ENCODE measurements at places on chromosomes 11 and 22. TPM values are rescaled to one million over a fixed set of nuclear protein-coding genes. Genes with fewer than 3 reads are reported as not detected.

DNA sequence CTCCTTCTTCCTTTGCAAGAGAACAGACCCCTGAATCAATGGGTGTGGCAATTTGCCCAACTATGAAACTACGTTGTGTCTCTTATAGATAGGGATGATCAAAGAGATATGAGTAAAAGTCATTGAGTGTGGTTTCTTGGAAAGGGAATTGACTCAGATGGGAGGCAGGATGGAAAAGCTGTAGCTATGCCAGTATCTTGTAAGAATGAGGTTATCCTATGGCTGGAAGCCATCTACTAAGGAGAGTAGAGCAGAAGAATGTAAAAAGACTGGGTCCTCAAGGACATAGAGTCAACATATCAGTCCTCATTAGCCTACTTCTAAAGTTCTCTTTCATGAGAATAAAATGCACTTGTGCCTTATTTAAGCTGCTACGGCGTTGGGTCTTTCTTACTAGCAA is 78.9 kb upstream of the POU2AF2 start:
- DNase-seq, result no peak

DNA sequence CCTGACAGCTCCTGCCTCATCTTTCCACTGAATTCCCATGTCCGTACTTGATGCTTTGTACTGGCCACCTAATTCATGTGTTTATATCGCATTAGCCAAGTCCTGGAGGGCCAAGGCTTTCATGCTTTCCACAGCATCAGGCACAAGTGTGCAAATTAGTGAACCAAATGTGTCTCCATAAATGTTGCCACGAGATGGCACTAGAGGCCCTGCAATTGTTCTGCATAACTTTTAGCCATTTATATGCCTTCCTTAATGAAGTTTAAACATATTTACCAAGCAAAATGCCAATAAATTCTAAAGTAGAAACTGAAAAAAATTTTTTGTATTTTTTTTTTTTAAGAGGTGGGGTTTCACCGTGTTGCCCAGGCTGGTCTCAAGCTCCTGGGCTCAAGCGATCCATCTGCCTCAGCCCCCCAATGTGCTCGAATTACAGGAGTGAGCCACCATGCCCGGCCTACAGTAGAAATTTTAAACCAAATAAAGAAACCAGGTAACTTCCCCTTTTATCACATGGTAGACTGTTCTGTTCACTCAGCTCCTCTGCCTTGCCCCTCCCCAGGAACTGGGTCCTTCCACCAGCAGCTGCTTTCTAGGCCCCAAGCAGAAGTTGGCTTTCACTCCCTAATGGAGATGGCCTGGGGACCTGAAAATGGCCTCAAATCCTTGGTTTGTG is 20.8 kb upstream of the IL18BP start:
- DNase-seq, result no peak

The ZNF215 gene
- 2.5 TPM for total RNA-seq

The LMO1 gene
- not detected for total RNA-seq

GRCh38 chr11:116750070-116750718 is 22.6 kb downstream of the BUD13 start:
- DNase-seq, result no peak

DNA sequence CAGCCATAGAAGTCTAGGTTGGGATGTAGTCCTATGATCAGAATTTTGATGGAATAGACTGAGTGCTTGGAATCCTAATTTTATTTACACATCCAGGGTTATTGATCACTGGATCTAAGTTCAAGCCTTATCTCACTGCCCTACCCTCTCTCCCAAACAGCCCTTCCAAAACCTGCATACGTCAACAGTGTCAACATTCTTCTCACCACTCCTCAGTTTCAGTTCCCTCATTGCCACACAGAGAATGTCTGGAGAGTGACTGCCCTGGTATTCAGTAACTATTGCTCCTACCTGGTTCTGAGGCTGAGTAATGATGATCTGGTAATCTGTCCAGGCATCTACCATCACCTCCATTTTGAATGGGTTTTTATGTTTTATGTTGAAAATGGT is 60.0 kb downstream of the GLYATL1 start:
- no peak for DNase-seq

GRCh38 chr11:61532134-61533038 is 23.8 kb downstream of the LRRC10B start:
- DNase-seq, result no peak

DNA sequence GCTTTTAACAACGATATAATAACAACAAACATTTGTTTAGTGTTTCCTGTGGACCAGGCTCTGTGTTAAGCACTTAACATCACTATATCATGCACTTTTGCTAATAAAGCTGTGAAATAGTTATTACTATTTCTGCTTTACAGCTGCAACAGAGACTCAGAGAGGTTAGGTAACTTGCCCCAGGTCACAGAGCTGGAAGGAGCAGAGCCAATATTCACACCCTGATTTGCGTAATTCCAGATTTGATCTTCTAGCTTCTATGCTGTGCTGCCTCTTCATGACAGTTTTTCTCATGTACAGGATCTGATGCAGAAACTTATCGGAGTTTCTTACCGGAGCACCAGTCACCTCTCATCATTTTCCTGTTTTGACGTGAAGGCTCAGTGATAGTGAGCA is 33.6 kb upstream of the EHF start:
- DNase-seq, result no peak

The SPI1 gene
- 74.7 TPM for total RNA-seq

The PIK3IP1 gene
- total RNA-seq, result 19.8 TPM

The CYP2D6 gene
- 0.26 TPM for total RNA-seq

- no peak for DNase-seq
Measured at GRCh38 chr11:62538470-62539237, 8.0 kb downstream of the AHNAK start.

The C22orf31 gene
- not detected for total RNA-seq

The CNIH2 gene
- 0.55 TPM for total RNA-seq

DNA sequence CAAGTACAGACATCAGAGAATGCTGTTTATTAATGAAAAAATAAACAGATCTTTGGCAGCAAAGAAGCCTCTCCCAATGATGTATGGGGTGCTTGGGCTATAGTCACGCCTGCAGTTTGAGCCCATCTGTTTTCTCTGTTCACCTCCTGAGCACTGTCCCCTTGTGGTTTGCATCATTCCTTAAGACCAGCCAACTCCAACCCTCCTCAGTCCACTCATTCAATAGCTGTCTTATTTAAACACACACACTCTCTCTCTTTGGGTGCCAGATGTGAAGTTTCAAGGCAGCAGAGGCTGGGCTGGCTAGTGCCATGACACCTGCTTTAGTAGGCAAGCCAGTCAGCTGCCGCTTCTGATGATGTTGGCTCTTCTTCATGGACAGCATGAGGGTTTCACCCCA is 58.1 kb downstream of the POLD3 start:
- no peak for DNase-seq

DNA sequence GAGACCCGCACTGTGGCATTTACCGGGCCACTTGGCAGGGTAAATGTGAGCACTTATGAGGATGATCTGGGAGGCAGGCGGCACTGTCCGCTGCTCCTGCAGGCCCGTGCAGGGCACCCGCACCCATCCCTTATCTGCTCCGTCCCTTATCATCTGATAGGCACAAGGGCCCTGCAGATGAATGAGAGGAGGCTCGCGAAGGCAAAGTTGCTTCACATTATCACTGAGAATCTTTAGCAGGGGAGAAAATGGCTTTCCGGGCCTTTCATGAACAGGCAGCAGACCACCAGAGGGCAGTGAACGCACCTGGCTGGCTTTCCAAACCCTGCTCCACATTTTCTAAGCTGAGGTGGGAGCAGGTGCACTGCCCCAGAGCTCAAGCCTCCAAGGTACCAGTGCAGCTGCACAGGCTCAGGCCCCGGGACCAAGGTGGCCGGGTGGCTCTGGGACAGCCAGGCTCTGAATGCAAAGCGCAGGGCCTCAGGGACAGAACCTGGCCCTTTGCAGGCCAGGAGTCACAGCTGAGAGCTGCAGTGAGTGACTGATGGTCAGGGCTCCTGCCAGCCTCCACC is 165.6 kb downstream of the SHANK2 start:
- no peak for DNase-seq

DNA sequence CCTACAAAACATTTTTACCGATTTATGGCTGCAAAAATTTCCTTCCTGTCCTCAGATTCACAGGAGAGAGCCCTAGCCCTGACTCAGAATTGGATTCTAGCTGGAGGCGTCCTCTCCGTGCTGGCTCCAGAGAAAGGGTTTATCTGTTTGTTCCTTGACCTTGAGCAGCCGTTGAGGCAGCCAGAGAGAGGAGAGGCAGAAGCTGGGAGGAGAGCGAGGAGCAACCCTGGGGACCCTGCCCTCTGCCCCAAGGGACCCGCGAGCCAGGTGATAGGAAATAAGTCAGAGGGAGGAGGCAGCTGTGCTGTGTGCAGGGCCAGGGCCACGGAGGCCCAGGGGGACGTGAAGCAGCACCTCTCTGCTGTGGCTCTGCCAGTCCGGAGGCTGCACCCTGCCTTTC is 75.6 kb downstream of the IGLL1 start:
- DNase-seq, result no peak

DNA sequence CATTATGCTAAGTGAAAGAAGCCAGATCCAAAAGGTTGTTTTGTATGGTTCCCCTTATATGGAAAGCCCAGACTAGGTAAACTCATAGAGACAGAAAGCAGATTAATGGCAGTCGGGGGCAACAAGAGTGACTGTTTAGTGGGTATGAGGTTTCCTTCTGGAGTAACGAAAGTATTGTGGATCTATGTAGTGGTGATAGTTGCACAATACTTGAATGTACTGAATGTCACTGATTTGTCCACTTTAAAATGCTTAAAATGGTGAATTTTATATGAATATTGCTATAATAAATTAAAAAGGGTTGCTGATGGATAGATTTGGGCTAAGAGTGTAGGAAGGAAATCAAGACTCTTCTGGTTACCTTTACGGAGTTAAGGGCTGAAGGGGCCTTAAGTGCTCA is 10.0 kb upstream of the SGSM1 start:
- no peak for DNase-seq

DNA sequence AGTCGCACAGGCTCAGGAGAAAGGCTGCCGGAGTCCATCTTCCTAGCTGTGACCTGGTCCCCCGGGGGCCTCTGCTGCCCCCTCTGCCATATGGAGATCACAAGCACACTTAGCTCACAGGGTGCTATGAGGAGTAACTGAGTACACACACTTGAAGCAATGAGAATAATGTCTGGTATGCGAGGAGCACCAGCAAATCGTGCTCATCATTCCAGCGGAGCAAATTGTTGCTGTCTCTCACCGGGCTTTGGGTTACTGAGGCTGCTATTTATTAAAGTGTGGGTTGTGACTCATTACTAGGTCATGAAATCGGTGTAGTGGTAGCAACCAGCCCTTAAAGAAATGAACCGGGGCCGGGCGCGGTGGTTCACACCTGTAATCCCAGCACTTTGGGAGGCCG is 48.1 kb upstream of the EIF3D start:
- no peak for DNase-seq

- DNase-seq, result no peak
Measured at GRCh38 chr11:132402071-132402684, 1031.8 kb downstream of the NTM start.

DNA sequence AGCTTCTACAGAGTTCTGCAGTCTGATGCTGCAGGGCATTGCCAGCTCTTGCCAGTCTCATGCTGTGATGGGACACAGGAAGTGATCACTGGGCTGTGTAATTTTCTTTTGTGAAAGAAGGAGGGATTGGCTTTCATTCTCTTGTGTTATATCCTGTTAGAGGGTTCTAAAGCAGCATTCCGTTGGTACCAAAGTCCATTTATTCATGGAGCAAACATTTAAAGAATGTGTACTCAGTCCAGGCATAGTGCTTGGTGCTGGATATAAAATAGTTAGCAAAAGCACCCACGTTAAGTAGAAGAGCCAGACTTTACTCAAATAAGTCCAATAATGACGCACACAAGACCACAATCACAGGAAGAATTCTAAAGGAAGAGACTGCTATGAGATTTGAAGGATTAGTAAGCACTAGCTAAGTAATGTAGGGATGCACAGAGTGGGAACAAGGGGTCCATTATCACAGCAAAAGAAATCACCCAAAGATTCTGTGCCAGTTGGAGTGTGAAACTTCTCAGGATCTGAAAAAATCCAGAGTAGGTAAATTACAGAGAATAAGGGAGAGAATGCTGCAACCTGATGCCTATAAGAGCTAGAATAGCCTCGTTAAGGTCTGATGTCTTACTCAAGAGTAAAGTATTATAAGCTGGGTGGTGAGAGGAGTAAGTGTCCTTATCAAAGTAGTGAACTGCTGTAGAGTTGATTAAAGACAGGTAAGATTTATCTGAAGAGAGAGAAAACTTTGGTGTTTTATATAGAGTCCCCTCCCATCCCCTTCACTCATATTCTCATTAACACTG is 728.3 kb downstream of the METTL15 start:
- DNase-seq, result no peak

DNA sequence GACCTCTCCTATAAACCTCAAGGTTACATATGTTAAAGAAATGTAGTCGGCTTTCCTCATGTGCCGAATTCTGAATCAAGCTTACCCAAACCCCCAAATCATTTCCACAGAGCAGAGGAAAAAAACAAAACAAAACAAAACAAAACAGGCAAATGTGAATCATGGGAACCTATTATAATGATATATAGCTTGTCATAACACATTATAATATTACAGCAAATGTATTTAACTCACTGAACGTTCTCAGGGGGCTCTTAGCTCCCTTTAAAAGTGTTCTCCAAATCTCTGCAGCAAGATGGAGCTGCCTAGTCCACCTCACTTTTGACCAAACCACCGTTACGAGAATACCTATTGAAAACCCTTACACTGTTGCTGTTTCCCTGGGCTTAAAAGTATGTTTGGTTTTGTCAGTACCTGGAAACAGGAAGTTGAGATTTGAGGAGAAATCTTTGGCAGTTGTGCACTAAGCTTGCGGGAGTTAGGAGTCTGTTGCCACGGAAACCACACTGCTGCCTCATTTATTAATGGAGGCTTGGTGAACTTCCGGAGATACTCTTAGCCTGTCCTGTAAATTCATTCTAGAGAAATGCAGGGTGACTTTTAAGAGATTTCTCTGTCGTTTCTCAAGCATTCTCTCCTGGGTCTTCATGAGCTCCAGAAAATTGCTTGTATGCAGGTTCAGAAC is 167.0 kb upstream of the RASSF10 start:
- no peak for DNase-seq

DNA sequence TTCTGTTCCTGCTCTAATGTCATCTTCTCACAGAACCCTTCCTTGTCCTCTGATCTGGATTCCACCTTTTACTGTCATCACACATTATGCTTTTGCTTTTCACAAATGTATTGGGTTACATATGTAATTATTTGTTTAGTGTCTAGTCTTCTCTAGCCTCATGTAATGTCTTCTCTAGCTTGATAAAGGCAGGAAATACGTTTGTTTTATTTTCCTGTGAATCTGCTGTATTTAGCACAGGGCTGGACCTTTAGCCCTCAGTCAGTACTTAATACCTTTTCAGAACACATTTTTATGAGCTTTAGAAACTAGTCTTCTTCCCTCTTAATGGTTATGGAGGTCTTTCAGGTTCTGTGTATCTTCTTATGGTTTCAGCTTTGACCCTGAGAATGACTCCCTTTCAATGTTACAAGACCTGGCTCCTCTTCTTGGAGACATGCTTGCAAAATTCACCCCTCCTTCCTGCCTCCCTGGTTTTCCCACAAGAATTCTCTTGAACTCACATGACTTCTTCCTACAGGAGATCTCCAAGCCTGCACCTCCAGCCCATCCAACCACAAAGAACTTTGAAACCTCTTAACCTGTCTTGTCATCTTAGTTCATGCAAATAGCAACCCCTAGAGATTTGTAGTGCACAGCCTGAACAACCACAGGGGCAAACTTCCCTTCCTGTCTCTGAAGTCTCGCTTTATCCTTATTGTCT is 132.7 kb upstream of the DDI1 start:
- DNase-seq, result no peak

GRCh38 chr22:40613067-40613466 is 23.5 kb downstream of the MRTFA start:
- DNase-seq, result no peak

Measured in mesenteric fat pad (tissue), 1 donor.